GM04504 (cell line): ENCODE measurements at places on chromosomes 1 and 21.

GRCh38 chr1:235946571-235946981 lies 79.9 kb upstream of the LYST start:
- DNase-seq = peak; percentile 53

- no peak for DNase-seq
These were observed 123.1 kb downstream of the OLFM3 start for GRCh38 chr1:101873672-101874071.

DNA sequence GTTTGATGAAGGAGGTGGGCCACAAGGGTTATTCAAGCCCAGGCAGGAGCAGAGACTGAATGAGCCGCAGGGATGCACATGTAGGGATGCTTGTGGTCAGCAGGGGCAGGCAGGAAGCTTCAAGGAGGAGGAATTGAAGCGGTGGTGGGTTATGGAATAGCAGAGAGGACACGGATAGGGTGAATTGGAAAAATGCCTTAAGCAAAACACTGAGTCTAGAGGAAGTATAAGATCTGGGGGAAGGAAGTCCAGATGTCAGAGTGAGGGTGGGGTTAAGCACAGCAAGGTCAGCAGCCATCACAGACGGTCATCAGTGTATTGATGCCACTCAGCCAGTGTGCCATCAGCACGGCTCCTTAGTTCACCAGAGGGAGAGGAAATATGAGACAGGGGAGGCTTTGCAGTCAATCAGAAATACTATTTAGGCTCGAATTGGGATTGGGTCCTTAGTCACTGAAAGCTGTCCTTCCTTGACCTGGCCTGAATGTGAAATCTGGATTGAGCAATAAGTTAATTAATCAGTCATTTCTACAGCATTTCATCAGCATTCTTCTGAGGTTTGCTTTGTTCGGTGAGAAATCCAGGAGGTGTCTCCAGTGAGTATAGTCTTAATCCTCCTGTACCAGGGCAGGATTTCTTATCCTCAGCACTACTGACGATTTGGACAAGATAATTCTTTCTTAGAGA lies 6.0 kb upstream of the LCE1F start:
- DNase-seq = no peak

DNA sequence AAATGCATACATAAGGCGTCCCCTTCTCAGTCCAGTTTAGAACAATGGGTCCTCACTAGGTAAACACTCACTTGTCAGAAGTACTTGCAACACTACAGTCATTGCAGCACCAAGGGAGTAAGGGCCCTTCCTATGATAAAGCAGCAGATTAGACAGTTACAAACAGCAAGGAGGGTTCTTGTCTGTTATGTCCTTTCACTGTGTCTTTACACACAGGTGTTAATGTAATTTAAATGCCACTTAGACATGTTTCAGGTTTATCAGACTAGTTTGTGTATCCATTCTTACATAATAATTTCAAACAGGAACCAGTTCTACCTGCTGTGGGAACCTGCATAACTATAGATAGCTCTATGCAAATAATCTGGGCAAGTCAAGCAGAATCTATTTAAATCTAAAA lies 105.6 kb upstream of the USH2A start:
- DNase-seq = no peak
